ENCODE measurements at places on chromosomes 1 and 21. TPM values are rescaled to one million over a fixed set of nuclear protein-coding genes. Genes with fewer than 3 reads are reported as not detected.
A peak's percentile ranks its signal among the peaks of the same experiment; 100 is the strongest.

- DNase-seq: no peak
Measured at GRCh38 chr1:227568593-227568992, 5.2 kb downstream of the ZNF678 start.

DNA sequence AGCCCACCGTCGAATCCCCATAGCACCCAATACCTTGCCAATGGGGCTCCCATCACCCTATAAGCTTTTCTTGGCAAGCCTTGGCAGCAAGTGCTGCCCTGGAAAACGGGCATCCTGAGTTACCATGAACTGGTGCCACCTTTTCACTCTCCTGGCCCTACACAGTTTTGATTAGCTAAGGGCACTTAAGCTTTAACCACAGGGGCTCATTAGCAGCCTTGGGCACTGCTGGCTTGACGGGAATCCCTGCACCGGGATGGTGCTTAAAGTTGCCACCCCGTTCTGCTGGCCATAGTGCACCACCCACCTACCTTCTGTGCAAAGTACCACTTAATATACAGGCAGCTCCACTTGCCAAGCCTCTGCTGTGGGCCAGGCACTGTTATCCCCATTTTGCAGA is 13.7 kb downstream of the PARS2 start:
- DNase-seq: no peak

DNA sequence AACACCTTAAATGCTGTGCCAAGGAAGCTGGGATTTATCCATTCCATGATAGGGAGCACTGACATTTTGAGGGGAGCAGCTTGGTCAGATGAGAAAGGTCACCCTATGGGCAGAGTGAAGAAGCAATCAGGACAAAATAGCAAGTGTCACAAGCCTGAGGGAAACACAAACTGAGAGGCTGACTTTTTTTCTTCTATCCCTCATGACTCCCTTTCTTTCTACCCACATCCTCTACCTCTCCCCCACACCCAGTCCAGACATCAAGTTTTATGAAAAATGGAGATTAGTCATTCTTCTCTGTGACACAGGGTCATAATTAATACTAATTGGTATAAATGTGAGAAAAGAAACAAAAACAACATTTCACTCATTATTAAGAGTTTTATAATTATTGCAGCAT is 103.1 kb downstream of the SLC25A24 start:
- DNase-seq: no peak

GRCh38 chr1:234823191-234824176 is 213.5 kb upstream of the IRF2BP2 start:
- DNase-seq: no peak

DNA sequence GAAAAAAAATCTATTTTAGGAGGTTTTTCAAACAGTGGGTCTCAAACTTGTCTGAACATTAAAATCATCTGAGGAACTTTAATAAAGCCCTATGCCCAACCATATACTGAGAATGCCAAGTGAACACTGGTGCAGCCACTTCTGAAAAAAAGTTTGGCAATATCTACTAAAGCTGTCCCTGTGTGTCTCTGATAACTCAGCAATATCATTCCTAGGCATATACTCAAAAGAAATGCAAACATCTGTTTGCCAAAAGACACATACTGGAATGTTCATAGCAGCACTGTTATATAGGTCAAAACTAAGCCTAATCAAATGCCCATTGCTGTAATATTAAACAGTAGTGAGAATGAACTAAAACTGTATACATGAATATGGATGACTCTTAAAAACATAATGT is 74.2 kb upstream of the RGS4 start:
- no peak for DNase-seq

DNA sequence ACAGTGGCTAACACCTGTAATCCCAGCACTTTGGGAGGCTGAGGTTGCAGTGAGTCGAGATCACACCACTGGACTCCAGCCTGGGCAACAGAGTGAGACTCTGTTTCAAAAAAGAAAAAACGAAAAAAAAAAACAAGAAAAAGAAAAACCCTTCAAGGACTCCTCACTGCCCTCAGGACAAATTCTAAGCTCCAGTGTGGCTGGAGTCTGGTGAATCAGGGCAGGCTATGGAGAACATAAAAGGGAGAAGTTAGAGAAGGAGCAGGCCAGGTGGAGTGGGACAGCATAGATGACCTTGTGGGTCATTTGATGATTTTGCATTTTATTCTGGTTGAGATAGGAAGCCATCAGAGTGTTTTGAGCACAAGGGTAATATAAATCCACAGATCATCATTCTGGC is 12.5 kb upstream of the UAP1 start:
- no peak for DNase-seq

- no peak for DNase-seq
Measured at GRCh38 chr21:39555911-39556590, 56.7 kb upstream of the B3GALT5 start.

DNA sequence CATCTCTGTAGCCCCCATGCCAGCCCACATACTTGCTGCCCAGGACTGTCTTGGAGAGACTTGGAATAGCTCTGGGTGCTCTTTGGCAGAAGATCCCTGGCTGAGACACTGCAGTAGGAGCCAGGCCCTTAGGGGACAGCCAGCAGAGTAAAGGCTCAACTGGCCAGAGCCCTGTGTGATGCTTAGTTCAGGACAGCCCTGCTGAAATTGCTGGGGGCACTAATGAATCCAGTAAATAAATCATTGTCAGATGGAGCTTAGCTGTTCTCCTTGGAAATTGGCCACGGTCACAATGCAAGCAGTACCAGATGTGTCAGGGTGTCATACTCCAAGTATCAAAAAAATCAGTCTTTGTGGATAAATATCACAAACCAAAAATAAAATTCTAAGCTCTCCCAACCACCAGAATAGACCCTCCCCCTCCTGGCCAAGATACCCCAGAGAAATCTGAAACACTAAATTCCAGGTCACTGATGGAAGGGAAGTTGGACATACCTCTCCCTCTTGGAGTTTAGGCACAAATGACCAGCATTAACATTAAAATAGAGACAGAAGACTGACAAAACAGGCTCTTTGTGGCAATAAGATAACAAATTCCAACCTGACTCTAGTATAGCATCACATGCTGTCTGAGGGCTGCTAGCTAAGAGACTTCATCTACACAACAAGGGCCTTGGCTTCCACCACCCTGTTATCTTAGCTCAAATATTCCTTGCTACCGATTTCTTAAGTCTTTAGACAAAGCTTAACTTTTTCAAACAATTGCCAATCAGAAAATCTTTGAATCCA is 83.2 kb upstream of the DNAH14 start:
- no peak for DNase-seq

DNA sequence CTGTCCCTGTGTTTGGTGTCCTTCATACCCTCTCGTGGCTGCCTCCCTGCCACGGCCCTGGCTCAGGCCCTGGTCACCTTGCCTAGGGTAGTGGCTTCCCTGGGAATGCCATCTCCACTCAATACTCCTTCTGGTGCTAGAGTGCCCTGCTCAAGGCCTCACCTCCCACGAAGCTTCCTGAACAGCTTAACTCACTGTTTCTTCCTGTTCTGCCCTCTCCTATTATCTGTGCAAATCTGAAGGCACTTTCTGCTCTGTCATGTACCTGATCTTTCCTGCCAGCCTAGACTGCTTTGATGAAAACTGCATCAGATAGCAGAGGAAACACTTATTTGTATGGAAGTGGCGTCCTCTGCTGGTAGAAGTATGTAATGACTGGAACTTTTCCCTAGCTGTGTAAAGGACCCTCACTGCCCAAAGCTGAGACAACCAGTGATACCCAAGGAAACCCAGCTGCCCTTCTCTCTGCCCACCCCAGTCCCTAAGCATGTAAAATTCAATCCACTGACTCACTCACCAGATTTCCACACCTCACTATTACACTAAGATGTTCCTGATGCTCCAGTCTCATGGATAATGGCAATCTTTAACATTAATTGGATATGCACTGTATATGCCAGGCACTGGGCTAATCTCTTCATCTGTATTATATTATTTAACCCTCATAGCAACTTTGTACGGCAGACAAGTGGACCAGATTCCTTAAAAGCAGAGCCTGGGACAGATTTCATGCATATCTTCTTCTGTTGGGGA is 36.2 kb upstream of the BTG2 start:
- no peak for DNase-seq

- no peak for DNase-seq
Measured at GRCh38 chr1:85091671-85092280, 43.5 kb upstream of the MCOLN3 start.

- peak; percentile 68 for DNase-seq
Measured at GRCh38 chr1:30083800-30084464, 639.5 kb downstream of the MATN1 start.

DNA sequence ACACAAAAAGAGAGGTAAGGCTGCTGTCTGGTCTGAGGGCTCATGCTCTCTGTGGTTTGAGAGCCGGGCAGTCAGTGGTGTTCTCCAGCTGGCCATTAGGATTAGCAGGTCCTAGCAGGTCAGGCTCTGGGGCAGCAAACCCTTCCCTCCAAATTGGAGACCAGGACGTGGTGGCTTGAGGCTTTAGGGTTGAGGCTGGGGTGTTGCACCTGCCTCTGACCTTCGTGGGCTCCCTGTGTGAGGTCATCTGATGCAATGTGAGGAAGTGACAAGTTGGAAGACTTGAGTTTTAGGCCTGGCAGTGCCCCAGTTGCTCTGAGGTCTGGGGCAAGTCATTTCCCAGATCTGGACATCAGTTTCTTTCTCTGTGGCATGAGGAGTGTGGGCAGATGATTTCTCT is 24.4 kb downstream of the SZRD1 start:
- no peak for DNase-seq

DNA sequence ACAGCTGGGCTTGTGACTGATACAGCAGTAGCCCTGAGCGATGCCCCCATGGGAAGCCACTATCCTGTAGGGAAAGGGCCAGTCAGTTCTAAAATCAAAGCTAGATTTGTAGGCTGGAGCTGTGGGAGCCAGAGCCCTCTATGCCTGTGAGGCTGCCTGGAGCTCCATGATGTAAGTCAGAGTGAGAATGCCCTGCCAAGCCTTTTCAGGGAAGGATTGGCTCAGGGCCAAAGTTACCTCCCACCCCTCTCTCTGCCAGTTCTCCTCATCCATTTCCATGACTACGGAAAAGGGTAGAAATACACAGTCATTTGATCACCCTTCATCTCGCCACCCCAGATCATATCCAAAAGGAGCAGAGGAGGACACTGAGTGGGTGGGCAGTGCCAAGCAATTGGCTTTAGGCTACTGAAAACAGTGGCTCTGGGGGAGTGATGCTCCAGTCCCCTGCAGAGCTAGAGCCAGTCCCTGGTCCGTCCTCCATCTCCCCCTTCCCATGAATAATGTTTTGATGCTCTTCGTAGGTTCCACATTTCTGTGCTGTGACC is 59.5 kb upstream of the KCNA3 start:
- DNase-seq: no peak

DNA sequence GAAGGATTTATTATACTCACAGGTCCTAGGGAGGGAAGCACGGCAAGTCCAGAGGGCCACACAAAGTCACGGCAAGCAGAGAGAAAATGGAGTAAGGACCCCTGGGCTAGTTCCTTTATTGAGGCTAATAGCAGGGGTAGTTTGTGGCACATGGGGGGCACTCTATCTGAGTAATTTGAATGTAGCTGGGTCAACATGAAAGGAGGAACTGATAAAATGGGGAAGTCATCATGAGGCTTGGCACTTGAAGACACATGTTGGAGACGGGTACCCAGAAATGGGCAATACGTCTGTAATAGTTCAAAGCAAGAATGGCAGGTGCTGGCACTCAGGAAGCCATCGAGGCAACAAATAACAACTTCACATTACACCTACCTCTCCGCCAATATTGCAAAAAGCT is 1136.4 kb downstream of the MRPL39 start:
- DNase-seq: no peak

DNA sequence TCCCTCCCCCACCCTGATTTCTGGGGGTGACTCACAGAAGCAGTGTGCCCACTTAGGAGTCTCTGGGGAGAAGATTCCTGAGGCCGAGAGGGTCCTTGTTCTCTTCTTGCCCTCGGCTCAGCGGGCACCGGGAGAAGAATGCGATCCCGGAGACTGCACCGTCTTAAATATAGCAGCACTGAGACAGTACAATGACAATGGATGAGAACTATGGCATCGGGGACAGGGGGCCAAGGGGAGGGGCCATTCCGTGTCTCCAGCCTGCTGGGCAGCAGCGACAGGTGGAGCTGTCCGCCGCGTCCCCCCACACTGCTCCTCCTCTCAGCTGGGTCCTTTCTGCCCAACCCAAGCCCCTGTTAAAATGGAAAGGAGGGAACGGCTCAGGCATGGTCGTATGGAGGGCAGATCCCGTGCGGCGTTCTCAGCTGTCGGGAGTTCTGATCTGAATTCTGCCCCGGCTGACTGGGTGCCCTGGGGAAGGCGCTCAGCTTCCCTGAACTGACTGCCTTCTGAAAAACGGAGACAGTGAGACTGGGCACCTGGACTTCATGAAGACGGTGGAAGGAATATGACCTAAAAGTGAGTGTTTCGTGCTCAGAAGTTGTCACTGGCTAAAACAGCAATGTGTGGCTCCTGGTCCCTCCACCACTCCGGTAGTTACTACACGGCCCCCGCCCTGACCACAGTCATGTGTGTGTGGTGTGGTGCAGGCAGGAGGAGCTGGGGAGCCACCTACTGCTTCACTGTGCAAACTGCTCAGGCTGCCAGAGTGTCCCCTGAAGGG is at the start of gene MYOM3:
Gene MYOM3 (minus strand): TSS at position 140 of the 784 bp plus-strand sequence. CDS start 3,499 bp downstream, outside the sequence.
- peak; percentile 46 for DNase-seq

DNA sequence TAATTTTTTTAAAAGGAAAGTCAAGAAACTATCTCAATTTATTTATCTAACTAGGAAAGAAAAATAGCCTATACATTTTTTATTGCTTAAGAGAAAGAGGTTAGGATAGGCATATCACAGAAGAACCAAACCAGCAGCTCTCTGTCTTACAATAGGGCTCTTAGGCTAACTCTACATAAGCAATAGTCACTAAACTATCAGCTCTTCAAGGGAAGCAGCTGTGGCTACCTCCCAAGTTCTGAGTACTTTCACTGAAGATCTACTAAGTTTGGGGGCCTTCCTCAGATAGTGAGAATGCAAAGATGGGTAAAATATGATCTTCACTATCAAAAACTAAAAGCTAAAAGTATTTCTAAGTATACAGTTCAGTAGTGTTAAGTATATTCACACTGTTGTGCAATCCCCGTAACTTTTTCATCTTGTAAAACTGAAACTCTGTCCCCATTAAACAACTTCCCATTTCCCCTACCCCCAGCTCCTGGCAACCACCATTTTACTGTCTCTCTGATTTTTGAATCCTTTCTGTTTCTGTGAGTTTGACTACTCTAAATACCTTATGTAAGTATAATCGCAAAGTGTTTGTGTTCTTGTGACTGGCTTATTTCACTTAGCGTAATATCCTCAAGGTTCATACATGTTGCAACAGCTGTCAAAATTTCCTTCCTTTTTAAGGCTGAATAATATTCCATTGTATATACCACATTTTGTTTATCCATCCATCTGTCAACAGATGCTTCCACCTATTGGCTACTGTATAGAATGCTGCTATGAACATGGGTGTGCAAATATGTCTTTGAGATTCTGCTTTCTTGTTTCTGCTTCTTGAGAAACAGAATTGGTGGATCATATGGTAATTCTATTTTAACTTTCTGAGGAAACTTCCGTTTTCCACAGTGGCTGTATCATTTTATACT is 73.3 kb downstream of the ACBD6 start:
- DNase-seq: no peak

The FCER1G gene
- 69.9 TPM for total RNA-seq

The RFX5 gene
- total RNA-seq: 8.4 TPM

The TMEM51 gene
- not detected for total RNA-seq

The LRRC53 gene
- total RNA-seq: not detected

The ALDH4A1 gene
- total RNA-seq: 16.6 TPM

The KDM1A gene
- total RNA-seq: 28.7 TPM

The SLAMF6 gene
- not detected for total RNA-seq

The NBPF4 gene
- not detected for total RNA-seq

The PLXNA2 gene
- 33.0 TPM for total RNA-seq

Data from ascending aorta (tissue), 2 donors.